Muscle of leg (tissue), 16 donors: ENCODE measurements at places on chromosomes 13 and 19.

DNA sequence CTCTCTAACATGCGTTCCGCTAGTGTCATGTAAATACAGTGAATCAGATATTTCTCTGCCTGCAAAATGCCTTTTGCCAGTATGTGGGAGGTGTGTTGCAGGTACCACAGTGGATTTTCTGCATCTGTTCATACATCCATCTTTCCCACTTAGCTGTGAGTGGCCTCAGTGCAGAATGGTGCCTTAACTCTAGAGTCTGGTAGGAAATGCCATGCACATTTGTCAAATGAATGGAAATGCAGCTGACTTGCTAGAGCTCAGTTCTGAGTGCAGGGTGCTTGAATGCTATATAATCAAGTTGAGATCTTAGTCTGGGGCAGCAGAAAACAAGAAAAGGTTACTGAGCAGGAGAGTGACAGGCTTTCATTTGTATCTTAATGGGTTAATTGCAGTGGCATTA lies 68.2 kb downstream of the LRCH1 start:
- DNase-seq, result no peak

- DNase-seq, result peak; percentile 94
These were observed 572.8 kb downstream of the PCDH9 start for GRCh38 chr13:66657165-66657881.

DNA sequence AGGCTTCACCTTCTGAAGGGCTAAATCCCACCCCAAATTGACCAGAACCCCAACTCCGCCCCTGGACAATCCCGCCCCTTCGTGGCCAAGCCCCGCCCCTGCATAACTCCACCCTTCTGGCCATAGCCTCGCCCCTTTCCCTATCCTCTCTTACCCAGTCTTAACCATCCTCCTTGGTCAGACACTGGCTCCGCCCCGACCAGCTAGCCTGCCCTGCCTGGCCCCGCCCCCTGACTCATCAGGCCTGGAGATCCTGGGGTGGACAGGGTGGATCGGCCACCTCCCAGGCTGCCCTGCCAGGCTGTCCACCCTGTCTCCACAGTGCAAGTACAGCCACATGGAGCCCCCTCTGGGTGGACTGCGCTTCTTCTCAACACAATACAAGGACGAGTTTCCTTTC lies 8.0 kb upstream of the ZNF358 start:
- no peak for DNase-seq

GRCh38 chr19:49790866-49791265 lies 22.2 kb downstream of the FUZ start:
- DNase-seq, result peak; percentile 25
